ENCODE measurements at places on chromosomes 2 and 18.

- no peak for DNase-seq
These were observed 119.5 kb downstream of the SMAD7 start for GRCh38 chr18:48831113-48831759.

DNA sequence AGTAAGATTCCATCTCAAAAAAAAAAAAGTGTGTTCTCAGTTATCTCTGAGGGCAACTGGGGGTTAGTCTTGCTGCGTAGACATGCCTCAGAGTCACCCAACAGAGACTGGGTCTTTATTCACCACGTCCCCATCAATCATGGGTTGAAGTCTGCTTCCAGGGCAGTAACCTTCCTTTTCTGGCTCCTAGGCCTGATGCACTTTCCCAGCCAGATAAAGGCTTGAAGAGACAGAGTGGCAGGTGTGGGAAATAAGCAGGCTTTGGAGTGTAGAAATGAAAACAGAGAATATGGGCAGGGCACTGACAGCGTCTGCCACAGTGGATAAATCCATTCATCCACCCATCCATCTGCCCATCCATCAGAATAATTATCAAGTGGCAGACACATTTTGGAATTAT is 134.1 kb upstream of the LGALSL start:
- no peak for DNase-seq

GRCh38 chr2:101991721-101992145 is at the start of gene IL1R2:
IL1R2 (plus strand) TSS chr2:101991960; CDS start chr2:102008576, 16,616 bp downstream.
- DNase-seq, result no peak

DNA sequence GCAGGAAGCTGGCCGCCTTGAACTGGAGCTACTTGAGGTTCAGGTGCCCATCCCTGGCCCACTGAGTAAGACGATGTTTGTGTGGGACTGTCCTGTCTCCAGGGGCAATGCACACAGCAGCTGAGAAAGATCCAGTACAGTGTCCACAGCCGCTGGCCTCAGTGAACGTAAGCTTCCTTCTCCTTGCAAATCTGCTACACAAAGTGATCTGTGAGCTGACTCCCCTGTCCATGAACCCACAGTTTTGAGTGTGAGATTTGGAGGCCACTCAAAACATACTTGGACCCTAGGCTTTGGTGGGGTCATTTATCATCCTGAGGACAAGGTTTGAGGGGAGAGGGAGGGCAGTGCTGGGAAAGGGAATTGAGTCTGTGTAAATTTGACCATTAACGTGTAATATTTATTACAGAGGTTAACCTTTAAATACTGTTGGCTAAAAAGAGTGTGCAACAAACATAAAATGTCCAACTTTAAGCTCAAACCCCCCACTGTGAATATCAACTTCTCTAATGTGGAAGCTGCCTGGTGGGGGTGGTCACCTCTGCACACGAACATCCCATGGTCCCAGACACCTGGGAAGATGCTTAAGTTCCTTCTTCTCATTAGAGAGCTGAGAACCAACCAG is 4.9 kb upstream of the CYS1 start:
- DNase-seq, result no peak

DNA sequence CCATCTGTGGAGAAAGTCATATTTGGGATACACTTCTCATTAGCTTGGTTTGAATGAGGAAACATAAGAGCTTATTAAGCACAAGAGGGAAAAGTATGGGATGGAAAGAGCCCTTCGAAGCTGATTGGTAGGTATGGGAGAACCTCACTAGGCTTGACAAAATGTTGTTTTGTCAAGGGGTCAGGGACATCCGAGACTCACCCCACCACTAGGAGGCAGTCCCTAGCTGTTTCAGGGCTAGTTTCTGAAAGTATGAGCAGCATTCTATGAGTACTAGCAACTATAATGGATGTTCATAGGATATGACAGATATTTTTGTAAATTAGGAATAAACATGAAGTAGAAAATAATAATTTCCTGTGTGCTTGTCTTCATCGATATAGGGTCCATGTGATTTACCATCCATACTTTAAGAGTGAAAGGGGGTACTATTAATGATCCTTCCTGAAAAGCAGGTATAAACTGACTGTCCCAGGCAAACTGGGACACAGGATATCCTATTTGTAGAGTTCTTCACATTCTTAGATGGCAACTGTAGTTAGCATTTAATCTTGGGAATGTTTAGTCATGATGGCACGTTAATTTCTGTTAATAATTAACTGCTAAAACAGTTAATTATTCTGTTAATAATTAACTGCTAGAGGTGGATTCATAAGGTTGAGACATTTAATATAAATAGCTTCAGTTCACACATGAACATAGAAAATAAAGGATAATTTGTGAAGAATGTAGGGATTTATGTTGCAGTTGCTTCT is 28.4 kb downstream of the OTX1 start:
- no peak for DNase-seq

DNA sequence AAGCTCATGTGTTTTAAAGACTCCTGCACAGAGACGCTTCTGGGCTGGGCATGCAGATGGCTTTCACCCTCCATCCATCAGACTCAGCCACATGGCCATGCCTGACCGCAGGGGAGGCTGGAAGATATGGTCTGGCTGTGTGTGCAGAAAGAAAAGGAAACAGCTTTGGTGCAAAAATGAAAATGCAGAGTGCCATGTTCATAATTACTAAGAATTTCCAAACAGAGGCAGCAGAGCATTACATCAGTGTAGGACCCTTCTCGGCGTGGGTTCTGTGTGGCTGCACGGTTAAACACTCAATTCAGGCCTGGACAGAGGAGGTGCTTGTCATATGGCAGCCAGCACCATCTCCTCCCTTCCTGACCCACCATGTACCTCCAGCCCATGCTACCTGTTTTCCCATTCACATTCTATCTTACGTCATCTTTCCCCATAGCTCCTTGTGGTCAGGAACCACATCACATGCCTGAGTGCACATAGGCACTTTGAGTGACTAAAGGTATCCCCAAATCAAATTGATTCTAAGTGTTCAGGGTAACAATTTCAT is 200.3 kb upstream of the ID2 start:
- DNase-seq, result peak; percentile 33

DNA sequence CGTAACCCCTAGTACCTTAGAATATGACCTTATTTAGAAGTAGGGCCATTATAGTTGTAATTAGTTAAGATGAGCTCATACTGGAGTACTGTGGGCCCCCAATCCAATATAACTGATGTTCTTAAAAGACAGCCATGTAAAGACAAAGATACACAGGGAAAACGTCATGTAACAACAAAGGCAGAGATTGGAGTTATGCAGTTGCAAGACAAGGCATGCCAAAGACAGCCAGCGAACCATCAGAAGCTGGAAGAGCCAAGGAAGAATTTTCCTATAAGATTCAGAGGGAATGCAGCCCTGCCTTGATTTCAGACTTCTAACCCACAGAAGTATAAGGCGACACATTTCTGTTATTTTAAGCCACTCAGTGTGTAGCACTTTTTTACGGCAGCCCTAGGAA is 55.9 kb upstream of the TLK1 start:
- DNase-seq, result no peak

- DNase-seq, result no peak
These were observed 27.0 kb downstream of the GAD1 start for GRCh38 chr2:170843656-170844055.

DNA sequence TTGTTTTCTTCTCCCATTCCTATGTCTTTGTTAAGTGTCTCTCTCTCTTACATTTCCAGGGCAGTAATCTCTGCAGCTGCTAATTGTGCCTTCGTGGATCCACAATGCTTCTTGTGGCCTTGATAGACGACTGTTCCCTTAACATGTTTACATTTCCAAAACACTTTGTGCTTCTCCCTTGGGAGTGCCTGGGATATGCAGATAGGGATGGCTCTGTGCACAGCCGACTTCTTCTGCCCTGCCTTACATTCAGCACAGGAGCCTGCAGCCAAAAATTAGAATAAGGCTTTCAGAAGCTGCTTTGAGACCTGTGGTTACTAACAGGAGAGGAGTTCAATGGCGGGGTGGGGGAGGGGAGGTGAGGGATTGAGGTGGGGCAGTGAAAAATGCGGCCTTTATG is 328.9 kb downstream of the TDRD15 start:
- no peak for DNase-seq

- no peak for DNase-seq
These were observed 116.4 kb downstream of the MREG start for GRCh38 chr2:215896921-215897320.

GRCh38 chr18:13183790-13184189 is 34.8 kb upstream of the LDLRAD4 start:
- DNase-seq, result no peak

GRCh38 chr18:36108196-36108595 is 20.9 kb downstream of the SLC39A6 start:
- DNase-seq, result no peak

- peak; percentile 56 for DNase-seq
These were observed 11.6 kb downstream of the CFLAR start for GRCh38 chr2:201127570-201127969.

- DNase-seq, result no peak
These were observed 209.3 kb downstream of the AKAIN1 start for GRCh38 chr18:4987452-4988405.

DNA sequence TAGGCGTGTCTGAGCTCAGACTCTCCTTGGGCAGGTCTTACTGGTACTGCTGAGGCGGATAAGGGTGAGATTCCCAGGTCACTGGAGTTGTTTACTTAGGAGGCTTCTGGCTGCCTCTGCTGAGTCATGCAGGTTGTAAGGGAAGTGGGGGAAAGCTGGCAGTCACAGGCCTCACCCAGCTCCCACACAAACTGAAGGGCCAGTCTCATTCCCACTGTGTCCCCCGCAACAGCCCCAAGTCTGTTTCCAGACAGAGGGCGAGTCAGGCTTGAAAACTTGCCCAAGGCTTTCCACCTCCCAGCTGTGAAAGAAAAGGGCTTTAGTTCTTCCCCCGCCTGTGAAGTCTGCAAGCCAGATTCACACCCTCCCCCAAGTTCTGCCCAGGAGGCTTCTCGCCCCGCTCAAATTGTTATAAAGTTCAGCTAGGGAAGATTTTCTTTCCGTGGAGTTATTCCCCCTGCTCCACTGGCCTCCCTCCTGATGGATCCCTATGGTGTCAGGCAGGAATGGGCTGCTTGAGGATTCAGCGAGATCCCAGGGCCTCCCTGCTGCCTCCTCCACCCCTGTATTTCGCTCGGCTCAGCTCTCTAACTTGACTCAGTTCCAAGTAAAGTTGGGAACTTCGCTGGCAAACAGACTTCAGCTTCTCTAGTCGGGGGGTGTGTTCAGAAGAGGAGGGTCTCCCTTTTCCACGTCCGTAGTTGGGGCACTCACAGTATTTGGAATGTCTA is 248.6 kb downstream of the NR4A2 start:
- DNase-seq, result no peak

- DNase-seq, result no peak
These were observed 109.1 kb downstream of the RIF1 start for GRCh38 chr2:151518802-151519201.

Data from stimulated activated naive CD4-positive, alpha-beta T cell treated with Interleukin-2 at 50 U/mL for 16 hours (primary cell).